ENCODE measurements at places on chromosomes 7 and 10.

DNA sequence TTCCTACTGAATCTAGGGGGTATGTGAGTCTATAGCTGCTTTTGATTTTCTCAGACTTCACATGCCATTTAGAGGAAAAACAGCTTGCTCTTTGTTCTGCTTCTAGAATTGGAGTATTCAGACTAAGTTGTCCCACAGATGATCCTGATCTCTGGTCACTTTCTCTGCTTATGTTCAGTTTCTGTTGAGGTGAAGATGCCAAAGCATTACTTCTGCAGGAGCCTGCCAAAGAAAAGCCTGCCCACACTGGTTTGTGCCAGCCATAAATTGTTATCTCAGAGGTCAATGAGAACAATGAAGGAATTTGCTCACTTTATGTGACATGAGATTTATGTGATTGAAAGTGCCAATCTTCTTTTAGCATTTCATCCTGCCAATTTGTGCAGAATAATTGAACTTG is 163.6 kb downstream of the CDK14 start:
- DNase-seq: no peak

GRCh38 chr10:96222908-96223307 is 48.5 kb downstream of the BLNK start:
- no peak for DNase-seq

- no peak for DNase-seq
Observed at GRCh38 chr10:63702092-63702491, 180.9 kb downstream of the REEP3 start.

DNA sequence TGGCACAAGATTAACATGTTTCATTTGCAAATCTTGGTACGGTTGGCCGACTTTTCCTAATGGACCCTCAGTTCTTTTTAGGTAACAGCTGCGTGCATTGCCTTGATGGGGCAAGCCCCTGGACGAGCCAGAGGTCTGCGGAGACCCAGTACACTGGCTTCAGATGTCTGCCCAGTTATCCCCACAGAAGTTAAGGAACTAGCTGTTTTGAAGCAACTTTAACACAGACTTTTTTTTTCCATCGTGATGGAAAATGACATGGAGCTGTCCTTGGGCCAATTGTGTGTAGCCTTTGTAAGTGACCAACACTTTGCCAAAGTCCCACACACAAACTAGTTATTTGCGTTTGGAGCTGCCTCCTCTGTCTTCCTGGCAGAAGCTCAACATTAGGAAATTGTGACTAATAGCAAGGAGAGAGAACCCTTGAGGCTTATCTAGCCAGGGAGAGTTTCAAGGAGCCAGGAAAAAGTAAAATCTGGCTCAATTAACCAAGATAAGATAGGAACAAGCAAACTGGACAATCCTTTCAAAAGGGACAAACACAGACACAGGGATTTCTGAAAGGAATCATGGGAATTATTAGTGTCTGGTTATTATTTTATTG is 99.6 kb upstream of the BMPER start:
- peak; percentile 43 for DNase-seq

DNA sequence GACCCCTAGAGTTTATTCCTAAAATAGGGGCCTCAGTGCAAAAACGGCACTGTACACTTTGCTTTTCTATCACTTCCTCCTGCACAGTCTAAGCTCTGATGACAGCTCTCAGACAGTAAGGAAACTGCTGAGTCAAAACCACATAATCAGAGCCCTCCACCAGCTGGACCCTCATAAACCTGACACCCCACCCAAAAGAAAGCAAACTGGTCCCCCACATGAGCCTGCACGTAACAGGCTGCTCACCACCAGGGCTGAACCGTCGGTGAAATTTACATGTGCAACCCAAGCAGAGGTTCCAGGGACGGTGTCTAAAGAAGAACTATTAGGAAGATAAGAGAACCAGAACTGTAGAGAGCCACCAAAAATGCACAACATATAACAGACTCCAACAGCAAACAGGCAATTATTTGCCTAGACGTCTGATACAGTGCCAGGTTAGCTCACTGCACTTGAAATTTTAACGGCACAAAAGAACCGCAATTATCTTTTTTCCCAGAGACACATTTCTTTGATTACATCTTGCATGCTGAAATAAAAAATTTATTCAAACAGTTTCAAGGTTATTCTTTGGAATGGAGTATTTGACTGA is 19.6 kb downstream of the SGMS1 start:
- DNase-seq: no peak

GRCh38 chr10:72048450-72049124 is 39.8 kb downstream of the SPOCK2 start:
- DNase-seq: peak; percentile 57

- no peak for DNase-seq
Observed at GRCh38 chr7:150848111-150848510, 4.2 kb upstream of the AOC1 start.

DNA sequence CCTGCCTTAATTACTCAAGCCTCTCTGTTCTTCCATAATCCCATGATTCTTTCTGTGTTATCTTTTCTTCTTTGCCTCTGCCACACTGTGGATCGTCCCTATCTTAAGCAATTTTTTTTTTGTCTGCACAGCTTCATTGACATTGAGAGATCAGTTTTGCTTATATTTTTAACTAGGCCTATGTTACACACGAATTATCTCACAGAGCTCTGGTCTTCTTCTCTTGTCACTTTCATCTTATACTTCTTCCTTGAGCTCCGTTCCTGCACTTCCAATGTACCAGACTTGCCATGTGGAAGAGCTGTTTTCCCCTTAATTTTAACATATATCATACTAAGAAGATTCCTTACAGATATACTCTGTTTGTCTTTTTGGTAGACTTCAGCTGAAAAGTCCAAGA is 106.1 kb downstream of the MAGI2 start:
- DNase-seq: no peak

GRCh38 chr7:55432939-55433784 is 68.0 kb downstream of the LANCL2 start:
- no peak for DNase-seq

DNA sequence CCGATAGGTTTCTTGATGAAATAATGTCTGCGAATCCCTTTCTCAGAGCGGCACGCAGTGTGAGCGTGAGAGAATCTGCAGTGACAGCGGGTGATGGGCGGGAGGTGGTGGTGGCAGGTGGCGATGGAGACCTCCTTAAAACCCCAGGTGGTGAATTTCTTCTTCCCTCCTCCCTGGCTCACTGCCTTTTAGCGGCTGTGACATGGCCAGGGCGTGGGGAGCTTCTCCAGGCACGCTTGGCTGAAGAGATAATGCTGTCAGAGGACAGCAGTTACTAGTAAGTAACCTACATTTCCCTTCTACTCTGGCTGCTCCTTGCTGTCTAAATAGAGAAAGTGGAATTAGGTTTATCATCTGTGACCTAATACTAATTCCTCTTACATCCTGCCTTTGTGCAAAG is 141.4 kb upstream of the INSYN2A start:
- no peak for DNase-seq

- no peak for DNase-seq
Observed at GRCh38 chr10:66167816-66168215, 758.0 kb upstream of the LRRTM3 start.

GRCh38 chr10:71837098-71837827 is 13.8 kb downstream of the PSAP start:
- DNase-seq: no peak

- no peak for DNase-seq
Observed at GRCh38 chr10:126126866-126127265, 230.5 kb downstream of the FANK1 start.
